ENCODE measurements at places on chromosomes 11 and 22. TPM values are rescaled to one million over a fixed set of nuclear protein-coding genes. Genes with fewer than 3 reads are reported as not detected.

DNA sequence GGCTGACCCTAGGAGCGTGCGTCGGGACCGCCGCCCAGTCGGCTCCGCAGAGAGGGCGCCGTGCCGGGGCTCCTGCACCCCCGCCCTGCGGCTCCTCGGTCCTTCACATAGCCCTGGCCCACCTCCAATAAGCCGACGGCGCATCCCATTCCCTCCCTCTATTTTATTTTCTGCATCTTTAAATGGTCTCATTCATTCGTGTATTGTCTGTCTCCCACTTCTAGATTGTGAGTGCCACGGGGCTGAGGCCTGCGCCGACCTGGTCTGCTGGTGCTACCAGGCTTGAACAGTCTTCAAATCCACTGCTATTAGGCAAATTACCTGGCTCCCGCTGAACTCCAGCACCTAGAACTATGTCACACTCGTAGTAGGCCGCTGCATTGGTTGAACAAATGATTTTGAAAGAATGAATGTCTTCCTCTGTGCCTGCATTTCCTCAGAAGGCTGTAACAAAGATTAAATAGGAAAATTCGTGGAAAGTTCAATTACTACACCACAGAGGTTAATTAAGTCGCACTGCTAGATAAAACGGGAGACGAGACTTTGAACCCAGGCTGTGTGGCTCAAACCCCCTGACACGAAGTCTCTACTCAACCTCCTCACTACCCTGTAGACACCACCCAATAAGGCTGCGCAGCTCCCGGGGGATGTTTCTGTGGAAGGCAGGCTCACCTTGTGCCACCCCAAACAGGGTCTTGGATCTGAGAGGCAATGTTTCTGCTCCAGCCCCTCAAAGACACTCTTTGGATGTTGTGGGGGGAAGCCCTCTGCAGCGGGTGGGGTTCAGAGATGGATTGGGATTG is 1.2 kb upstream of the PPP1R14B start:
- DNase-seq, result no peak

- DNase-seq, result no peak
These were observed 230.4 kb upstream of the ZC3H12C start for GRCh38 chr11:109862835-109863234.

GRCh38 chr22:29689880-29690213 is 30.0 kb upstream of the CABP7 start:
- DNase-seq, result peak; percentile 63

DNA sequence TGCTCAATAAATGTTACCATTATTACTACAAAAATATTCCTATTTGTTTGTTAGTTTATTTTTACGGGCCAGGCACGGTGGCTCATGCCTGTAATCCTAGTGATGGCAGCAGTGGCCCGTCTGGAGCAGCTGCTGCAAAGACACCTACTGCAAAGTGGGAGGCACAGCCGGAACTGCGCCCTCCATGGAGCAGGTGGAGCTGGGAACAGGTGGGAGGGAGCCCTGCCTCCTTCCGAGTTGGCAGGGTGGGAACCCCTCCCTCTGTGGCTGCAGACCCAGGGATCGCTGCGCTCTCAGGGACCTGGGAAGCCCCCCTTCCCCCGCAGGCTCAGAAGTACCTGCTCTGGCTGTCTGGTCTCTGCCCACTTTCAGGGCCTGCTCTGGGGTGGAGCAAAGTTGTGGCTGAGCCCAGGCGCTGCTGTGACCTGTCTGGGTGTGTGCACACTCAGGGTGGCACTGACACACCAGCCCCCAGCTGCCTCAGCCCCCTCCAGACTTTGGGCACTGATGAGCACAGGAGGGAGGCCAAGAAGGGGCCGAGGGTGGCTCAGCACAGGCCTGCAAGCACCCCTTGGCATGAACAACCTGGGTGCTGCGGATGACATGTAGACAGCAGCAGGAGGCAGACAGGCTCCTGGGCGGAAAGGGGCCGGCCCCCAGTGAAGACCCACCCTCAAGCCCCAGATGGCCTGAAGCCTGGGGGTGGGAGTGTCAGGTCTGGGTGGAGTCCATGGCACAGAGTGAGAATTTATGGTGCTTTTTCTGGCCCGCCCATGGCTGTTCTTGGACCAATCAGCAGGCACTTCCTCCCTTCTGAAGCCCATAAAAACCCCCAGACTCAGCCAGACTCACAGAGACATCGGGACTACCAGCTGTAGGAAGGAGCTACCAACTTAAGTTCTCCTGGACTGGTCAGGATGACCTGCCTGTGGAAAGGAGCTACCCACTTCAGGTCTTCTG is 103.7 kb upstream of the CLMP start:
- DNase-seq, result no peak

GRCh38 chr22:25759825-25760231 is 17.8 kb downstream of the MYO18B start:
- DNase-seq, result no peak

DNA sequence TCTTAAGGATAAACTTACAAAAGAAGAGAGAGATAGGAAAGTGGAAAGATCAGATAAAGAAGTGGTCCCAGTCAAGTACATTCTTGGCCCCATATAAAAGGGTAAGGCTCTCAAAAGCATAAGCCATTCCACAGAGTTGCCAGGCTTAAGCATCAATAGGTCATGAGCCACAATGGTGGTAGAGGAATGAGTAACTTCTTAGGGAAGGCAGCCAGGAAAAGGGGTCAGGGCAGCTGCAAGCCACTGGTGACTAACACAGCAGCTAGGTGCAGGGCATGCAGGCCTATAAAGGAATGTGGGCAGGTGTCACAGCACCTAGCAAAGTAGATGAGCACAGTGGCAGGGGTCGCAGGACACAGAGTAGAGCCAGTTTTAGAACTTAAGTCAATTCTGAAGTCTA is 302.6 kb upstream of the FAT3 start:
- DNase-seq, result no peak

- DNase-seq, result peak; percentile 74
These were observed at the start of gene FJX1 for GRCh38 chr11:35617687-35618496. Gene FJX1, plus strand, starts transcription at chr11:35618460. Its CDS starts 177 bp downstream, at chr11:35618637.

GRCh38 chr11:98194611-98195010 is 826.1 kb upstream of the CNTN5 start:
- DNase-seq, result no peak

DNA sequence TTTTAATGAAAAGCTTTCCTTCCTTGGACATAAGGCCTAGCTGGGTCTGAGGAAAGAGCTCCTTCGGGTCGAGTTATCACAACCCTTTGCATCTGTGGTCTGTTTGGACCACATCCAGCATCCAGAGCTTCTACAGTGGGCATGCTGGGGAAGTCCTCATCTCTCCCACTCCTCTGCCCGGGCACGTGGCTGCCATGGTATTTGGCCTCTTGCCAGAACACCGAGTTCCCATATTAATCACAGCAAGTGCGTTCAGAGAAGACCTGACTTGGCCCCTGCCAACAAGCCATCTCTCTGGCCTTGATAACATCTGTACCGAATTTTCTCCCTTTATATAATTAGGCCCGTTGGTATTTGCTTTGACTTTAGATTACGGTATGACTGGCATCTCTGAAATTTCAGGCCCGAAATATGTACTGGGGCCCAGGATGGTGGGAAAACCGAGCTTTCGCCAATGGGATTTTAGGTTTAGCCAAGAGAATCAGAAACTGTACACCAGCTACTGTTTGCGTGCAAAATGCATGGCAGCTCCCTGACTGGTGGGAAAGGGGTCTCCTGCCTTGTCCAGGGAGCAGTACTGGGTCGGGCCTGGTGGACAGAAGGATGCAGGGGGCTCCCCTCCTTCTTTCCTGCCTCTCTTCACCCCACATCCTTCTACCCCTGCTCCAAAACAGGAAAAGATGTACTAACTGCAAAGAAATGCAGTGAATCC is 90.0 kb downstream of the MICAL2 start:
- DNase-seq, result no peak

- DNase-seq, result peak; percentile 73
These were observed 61.9 kb downstream of the NRXN2 start for GRCh38 chr11:64661146-64661545.

DNA sequence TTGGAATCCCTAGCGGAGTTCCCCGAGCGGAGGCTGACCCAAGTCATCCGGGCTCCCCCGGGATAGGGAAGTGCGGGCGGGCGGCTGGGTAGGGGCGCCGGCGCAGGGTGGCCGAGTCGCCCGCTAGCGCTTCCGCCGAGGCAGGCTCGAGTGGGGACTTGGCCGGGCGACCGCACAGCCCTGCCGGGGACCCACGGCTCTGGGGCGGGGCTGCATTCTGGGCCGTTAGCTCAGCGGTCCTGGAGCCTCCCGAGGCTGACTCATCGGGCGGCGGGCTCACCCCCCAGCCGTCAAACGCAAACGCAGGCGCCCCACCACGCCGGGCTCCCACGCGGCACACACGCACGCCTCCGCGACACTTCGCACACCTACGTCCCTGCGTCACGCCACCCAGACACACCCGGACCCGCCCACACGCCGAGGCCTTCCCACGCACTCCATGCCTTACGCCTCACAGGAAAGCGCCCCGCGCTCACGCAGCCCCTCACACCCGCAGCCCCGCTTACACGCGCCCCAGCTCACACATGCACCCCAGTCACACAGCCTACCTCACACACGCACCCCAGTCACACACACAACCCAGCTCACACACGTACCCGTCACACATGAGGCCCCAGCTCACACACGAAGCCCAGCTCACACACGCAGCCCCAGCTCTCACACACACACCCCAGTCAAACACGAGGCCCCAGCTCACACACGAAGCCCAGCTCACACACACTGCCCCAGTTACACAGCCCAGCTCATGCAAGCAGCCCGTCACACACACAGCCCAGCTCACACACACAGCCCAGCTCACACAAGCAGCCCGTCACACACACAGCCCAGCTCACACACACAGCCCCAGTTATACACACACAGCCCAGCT is 1.2 kb downstream of the PHLDB1 start:
- DNase-seq, result peak; percentile 70

DNA sequence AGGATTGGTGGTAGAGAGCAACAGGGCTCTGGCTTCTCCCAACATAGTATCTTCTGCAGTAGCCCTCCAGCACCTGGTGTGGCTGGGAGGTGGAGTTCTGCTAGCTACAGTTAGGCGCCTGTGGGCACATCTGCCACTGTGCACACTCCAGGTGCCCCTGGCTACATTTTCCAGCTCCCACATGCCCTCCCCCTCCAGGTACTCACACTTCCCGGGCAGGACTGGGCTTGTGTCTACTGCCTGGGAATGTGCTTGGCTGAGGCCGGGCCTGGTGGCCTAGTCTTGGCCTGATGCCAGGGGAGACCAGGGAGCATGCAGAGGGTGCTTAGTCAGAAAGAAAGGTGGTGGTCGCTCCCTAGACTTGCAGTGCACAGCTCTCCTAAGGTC is 15.8 kb downstream of the PHLDB1 start:
- no peak for DNase-seq

DNA sequence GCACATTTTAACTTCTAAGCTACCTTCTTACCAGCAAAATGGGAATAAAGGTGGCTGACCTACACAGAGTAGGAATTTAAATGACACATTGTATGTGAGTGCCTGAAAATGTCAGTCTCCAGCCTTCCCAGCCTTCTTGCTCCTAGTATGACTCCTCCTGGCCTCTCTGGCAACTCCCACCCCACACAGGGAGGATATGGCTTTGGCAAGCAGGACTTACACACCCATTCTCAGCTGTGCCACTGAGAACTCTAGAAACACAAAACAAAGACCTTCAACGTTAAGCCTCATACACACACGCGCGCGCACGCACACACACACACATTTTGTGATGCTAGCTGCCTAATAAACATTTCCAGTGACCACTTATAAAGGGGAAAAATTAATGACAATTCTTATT is 65.8 kb downstream of the PACSIN2 start:
- no peak for DNase-seq

DNA sequence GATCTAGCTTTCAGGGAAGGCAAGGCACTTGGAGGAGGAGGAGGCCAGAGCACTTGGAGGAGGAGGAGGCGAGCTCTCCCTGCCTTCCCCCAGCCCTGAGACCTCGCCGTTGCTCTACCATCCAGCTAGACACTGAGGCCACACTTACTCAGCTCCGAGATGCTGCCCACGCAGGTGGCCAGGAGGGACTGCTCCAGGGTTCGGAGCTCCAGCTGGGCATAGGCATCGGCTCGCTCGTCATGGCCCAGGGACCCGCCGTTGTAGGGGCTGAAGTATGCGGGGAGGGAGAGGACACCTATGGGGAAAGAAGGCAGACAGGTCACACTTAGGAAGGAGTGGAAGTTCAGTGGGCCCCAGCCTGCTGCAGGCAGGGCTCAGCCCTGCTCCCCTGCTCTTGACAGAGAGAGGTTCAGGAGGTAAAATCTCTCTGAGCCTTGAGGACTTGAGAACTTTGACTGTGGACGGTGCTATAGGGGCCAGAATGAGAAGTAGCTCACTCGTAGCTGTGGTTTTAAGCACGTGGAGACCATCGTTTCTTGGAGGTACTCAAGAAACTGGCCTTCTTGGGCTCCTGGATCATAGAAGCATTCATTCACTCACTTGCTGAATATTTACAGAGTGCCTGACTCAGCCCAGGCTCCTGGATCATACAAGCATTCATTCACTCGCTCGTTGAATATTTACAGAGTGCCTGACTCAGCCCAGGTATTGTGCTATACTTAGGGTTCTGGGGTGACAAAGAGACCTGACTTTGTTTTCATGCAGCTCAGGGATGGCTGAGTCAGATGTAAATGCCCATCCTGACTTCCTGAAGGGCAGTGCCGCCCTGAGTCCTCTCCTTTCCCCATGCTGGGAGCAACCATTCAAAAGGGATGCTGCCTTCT is 99.2 kb downstream of the NAT10 start:
- DNase-seq, result no peak

GRCh38 chr11:127098684-127099083 is 98.1 kb upstream of the KIRREL3 start:
- no peak for DNase-seq

- no peak for DNase-seq
These were observed 12.0 kb upstream of the PVALB start for GRCh38 chr22:36828815-36829214.

DNA sequence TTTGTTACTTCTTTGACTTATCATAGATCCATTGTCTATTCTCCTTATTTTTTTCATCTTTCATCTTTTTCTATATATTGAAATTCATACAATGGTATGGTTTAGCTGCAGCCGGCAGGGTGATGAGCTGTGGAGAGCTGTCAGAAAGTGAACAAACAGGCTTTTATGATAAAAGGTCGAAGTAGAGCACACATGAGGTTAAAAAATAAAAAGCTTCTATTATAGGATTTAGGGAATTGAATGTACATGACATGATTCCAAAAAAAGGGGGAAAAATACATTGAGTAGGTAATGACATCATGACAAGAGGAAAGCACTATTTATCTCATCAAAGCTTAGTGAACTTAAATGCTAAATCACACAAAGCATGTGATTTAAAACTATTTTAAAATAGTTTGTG is 884.8 kb downstream of the METTL15 start:
- DNase-seq, result no peak

The DEFB108B gene
- not detected for polyA plus RNA-seq

The KRTAP5-1 gene
- polyA plus RNA-seq, result 1.4 TPM

The MYEOV gene
- polyA plus RNA-seq, result 0.65 TPM

The RIN1 gene
- polyA plus RNA-seq, result 11.5 TPM

The DERL3 gene
- 1.2 TPM for polyA plus RNA-seq

All from hindlimb muscle (tissue), 1 donor.